ENCODE measurements at places on chromosomes 6 and 20.
A peak's percentile ranks its signal among the peaks of the same experiment; 100 is the strongest.

- DNase-seq: no peak
Measured at GRCh38 chr6:87608802-87609201, 18.9 kb downstream of the ORC3 start.

DNA sequence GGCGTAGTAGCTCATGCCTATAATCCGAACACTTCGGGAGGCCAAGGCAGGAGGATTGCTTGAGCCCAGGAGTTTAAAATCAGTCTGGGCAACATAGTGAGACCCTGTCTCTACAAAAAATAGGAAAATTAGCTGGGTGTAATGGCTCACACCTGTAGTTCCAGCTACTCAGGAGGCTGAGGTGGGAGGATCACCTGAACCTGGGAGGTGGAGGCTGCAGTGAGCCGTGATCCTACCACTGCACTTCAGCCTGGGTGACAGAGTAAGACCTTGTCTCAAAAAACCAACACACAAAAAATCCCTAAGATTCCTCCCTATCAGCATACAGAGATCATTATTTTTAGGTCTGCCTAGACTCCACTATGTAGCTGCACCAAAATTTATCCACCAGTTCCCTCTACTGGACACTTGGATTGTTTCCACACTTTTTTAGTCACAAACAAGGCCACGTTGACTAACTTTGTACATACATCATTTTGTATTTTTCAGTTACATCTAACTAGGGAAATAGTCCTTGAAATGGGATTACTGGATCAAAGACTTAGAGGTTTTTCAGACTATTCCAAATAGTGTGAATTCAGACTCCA is 3.6 kb upstream of the PHF1 start:
- DNase-seq: peak; percentile 54

- peak; percentile 78 for DNase-seq
Measured at GRCh38 chr20:63628246-63628975, 1.5 kb upstream of the GMEB2 start.

GRCh38 chr6:97068211-97068610 is 143.7 kb downstream of the KLHL32 start:
- peak; percentile 53 for DNase-seq

DNA sequence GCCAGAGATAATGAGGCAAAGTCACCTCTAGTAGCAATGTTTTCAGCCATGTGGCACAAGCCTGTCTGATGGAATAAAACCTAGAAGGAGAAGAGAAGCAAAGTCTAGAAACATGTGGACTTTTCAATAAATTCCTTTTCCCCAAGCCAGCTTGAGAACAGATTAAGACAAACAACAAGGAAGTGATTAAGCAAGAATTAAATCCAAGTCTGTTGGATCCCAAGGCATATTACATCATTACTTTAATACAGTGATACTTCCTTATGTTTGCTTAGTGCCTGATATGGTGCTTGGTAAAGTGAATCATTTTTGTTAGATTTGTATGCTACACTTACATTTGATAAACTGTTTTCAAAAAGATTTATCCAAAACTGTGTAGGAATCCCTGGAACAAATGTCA is 260.3 kb upstream of the FAM83B start:
- DNase-seq: no peak

- no peak for DNase-seq
Measured at GRCh38 chr20:25576783-25577530, 8.4 kb downstream of the NINL start.

DNA sequence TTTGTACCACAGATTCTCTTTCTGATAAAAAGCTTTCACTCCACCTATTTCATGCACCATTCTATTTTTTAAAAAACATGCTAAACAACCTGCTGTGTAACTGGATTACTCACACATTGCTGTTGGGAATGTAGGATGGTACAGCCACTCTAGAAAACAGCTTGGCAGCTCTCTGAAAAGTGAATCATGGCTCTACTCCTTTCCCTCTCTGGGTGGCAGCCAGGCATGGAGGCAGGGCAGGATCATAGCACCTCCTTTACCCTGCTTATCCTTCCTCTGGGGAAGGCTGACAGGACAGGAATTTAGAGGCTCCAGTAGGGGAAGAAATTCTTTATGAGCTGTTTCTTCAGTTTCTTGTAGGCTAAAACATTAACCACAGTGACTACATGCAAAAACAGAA is 6.7 kb upstream of the VNN2 start:
- DNase-seq: no peak

DNA sequence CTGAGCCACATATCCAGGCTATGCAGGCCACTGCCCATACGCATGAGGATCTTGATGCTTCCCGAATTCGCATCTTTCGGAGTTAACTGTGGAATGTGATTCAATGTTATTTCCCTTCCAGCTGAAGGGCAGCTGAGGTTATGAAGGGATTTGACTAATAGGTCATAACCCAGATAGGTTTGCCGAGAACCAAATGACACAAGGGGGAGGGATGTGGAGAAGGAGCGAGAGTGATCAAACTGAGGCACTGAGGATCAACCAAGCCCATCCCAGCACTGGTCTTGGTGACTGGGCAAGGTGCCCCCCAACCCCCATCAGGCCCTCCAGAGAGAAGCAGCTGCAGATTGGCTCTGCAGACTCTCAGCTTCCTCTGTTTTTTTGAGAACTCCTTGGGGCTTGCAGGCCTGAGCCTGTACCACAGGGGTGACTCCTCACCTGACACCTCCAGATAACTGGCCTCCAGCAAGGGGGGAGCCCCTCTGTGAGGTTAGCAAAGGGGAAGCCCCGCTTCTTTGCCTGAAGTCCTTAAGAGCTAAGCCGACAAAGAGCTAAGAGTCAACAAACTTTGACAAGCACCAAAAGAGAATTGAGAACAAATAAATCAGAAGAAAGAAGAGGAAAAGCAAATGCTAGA is 185.9 kb downstream of the PDE7B start:
- DNase-seq: no peak

DNA sequence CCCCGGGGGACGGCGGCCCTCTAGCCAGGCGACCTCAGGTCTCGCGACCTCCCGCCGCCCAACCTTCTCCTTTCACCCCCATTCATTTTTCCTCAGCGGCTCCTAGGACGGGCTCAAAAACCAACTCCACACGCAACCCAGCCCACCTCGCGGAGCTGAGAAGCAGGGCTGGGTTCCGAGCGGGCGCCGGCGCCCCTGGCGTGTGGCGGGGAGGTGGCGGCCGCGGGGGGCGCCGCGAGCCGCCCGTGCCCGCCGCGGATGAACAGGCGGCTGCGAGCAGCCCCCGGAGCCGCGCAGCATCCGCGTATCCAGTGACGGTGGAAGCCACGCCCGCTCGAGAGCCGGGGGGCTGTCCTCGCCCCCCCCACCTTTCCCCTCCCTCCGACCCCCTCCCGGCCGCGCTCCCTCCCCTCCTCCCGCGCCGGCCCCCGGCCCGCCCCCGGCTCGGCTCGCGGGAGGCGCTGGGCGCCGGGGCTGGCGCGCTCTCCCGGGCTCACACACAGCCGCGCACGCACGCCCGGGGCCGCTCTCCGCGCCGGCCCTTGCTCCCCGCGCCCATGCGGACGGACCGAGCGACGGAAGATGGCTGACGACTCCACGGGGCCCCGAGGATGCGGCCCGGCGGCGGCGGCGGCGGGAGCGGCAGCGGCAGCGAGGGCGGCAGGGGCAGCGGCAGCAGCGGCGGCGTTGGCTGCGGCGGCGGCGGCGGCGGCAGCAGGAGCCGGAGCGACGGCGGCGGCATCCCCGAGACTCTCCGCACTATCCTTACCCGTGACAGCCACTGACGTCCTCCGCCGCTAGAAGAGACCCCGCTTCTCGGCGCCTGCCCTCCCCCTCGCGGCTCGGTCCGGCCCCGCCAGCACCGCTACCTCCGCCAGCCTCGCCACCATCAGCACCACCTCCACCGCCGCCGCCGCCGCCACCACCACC is at the start of gene SOBP:
Gene SOBP, plus strand, starts transcription at position 482 of the 930 bp plus-strand sequence. CDS start 500 bp downstream, outside the sequence.
- no peak for DNase-seq

GRCh38 chr6:88386167-88386566 is 220.0 kb upstream of the CNR1 start:
- DNase-seq: no peak

DNA sequence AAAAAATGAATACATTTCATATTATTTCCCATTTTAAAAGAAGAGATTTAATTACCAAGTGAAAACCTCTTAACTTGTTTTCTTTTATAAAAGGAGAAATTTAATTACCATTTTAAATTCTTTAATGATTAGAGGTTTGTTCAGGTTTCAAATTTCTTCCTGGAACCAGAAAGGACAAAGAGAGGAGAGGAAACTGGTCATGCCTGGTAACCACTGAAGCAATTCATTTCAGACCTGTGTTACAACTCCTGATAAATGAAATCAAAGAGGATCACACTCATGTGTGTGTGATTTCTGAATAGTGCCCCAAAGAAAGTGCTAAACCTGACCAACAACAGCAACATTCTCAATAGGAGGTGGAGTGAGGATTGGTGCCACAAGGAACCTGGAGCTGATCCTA is 12.6 kb upstream of the SLPI start:
- no peak for DNase-seq

DNA sequence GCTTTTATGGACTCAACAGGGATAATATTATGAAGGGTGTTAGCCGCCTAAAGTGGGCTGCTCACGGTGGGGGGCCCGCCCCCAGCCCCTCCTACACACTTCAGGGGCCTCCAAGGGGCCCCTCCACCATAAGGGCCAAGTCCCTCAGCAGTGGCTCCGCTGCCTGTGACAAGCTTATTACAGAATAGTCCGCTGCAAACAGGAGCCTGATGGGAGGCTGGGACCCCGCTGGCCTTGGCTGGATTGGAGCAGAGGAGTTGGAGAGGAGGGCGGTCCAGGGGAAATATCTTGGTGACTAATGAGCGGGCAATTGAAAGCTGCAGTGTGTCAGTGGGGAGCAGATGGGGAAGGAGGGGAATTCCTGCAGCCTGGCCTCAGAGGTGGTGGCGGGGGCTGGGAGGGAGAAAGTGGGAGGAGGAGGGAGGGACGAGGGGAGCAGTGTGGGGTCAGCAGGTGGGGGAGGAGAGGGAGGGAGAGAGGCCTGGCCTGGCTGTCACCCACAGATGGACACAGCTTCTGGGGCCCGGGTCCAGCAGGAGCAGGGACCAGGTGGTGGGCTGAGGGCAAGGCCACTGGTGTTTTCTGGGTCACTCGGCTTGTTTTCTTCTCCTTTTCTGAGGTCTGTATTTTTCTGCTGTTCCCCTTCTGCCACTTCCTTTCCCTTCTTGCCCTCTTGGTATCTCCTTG is 57.6 kb upstream of the FOXP4 start:
- DNase-seq: no peak

- DNase-seq: no peak
Measured at GRCh38 chr6:149268768-149269167, 48.7 kb upstream of the TAB2 start.

GRCh38 chr6:110266996-110267395 is 86.8 kb downstream of the CDC40 start:
- no peak for DNase-seq

DNA sequence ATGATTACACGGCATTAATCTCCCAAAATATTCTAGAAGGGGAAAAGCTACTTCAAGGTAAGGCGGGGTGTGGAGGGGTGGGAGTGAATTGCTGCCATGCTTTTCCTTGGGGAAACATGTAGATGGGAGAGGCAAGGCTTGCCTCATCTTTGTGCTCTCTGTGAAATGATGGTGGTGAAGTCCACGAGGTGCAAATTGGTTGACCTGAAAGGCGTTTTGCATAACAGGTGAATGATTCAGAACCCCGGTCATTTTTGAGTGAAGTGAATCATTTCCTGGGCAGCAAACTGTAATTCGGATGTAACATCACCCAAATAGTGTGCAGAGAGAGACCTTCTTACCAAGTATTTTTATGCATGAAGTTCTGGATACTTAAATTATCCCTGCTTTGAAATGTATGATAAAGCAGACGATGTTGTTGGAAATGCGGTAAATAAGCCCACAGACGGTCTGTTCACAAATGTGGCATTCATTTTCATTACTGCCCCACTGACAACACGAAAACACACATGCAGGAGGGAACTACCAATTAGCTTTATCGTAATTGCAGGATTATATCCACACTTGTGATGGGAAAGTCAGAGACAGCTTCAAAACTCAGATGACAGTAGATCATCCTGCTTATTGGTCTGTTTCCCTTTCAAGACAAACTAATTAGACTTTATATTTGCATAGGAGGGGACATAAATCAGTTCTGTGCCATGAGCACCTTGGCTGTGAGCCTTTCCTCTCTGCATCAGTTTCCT is 3.0 kb downstream of the CDH4 start:
- DNase-seq: no peak

DNA sequence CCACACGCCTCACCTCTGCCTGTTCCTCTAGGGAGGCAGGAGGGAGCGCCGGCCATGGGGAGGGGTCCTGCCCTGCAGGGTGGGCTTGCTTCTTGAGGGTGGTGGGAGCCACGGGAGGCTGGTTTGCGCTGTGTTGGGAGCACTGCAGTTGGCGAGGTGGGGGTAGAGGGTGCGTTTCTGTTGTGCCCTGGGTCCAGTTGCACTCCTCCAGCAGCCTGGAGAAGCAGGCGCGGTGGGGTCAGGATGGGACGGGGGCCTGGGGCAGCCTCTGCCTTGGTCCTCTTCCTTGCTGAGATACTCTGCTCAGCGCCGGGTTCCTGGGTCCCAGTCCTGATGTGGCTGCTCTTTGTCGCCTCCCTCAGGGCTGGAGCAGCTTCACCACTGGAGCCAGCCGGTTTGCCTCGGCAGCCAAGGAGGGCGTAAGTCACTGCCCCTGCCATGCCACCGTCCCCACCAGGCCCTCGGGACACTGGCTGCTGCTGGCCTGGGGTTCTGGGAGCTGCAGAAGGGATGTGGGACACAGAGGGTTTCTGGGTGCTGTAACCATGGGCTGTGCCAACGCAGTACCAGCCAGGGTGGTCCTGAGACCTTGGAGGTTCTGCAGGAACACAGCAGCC is 8.4 kb downstream of the ARFGAP1 start:
- DNase-seq: no peak

DNA sequence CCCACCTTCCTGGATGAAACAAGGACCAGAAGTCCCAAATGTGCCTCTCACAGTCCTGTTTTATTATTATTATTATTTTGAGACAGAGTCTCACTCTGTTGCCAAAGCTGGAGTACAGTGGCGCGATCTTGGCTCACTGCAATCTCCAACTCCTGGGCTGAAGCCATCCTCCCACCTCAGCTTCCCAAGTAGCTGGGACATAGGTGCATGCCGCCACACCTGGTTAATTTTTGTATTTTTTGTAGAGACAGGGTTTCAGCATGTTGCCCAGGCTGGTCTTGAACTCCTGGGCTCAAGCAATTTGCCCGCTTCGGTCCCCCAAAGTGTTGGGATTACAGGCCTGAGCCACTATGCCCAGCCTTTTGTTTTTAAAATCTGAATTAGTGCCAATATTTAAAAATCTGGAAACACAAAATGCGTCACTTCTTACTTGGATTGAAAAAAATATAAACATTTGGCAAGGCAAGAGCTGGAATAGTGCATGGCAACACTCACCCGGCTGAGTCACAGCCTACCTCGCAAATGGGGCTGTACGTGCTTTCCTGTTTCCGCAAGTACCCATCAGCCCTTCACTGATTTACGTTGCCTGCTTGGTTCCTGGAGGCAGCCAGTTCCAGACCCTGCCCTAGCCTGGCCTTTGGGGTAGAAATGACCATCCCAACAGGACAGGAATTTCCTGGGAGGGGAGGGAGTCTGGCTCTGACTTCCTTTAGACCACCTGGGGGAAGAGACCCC is 6.3 kb downstream of the SDCBP2 start:
- no peak for DNase-seq

- DNase-seq: no peak
Measured at GRCh38 chr6:40152701-40153436, 218.6 kb upstream of the MOCS1 start.

GRCh38 chr6:31621991-31622390 is 1.5 kb downstream of the PRRC2A start:
- no peak for DNase-seq

- DNase-seq: no peak
Measured at GRCh38 chr6:42232035-42232434, 14.4 kb upstream of the MRPS10 start.
